ENCODE measurements at places on chromosomes 3 and 15. TPM values are rescaled to one million over a fixed set of nuclear protein-coding genes. Genes with fewer than 3 reads are reported as not detected.

DNA sequence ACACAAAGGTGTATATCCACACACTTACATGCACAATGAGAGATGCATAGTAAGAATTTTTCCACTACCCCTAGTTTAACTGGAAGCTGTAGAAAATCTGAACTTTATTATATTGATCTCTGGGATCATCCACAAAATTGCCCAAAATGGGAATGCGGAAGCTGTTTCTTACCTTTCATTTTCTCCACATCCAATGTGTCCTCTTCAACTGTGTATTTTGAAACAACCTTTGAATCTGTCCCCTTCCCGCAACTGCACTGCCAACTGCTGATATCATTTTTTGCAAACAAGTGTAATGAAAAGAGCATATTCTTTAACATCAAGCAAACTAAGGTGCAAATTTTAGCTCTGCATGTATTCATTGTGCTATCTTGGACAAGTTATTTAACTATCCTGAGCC lies 427.6 kb upstream of the TPRG1 start:
- no peak for DNase-seq

DNA sequence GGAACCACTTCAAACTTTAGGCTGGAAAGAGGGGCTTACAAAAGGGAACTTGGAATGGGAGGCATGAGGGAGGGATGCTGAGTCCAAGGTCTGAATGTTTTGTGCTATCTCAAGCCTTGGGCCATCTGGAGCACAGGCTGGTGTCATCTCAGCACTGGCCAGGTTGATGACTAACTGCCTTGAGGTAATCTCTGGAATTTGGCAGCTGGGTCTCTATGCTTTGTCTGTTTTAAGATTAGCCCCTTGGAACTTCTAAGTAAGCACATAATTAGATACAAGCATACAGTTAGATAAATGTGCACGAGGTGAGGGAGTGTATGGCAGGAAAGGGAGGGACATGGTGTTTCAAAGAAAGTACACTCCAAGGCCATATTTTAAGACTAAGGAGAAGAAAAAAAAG lies 252.4 kb upstream of the CCDC54 start:
- no peak for DNase-seq

Gene ETV5
- total RNA-seq: 0.16 TPM

GRCh38 chr3:43709022-43709421 lies 18.3 kb downstream of the ABHD5 start:
- no peak for DNase-seq

DNA sequence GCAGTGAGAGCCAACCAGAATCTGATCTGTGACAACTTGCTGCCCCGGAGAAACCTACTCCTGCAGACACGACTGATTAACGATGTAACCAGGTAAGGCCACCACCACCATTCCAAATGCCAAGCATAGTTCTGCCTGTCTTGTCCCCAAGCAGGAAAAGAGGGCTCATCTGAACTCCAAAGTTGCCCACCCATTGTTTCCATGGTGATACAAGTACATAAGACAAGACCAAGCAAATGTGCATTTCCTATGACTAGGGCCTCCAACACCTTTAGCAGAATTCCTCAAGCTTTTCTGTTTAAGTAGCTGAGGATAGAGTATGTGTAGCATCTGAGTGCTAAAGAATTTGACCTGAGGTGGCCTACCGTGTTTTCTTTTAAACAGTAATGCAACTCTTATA lies 290.7 kb downstream of the RYR3 start:
- DNase-seq: no peak

Gene MASP1
- total RNA-seq: not detected

DNA sequence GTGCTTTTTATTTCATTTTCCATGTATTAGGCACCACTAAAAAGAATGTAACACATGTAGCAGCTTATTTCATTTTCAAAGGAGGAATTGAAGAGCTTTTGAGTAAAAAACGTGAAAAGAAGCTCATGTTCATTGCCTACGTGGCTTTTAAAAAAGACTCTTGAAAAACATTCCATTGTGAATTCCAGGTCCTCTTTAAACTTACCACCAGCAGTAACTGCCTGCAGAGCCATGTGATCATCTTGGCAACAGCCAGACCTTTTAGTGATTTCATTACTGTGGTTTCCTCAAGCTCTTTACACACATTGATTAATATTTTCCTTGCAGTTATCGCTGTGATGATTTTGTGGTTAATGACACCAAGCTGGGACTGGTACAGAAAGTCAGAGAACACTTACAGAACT lies 43.8 kb upstream of the FBXL22 start:
- no peak for DNase-seq

DNA sequence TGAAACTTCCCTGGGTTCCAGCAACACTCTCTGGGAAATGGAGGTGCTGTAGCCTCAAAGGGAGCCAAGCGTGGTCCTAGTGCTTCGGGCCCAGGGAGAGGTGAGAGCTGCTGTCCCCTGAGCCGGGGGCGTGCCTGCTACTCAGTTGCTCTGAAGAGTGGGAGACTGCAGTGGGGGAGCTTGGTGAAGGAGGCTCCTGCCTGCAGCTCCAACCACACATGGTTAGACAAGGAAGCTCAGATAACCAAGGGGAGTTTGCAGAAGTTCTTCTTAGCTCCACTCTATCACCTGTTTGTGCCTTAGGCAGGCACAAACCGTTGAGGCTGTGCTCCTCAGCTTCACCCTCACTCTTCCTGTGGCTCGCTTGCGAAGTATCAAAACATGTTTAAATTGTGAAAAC lies 53.6 kb upstream of the TRPM1 start:
- peak; percentile 25 for DNase-seq

- DNase-seq: no peak
Measured at GRCh38 chr15:84969257-84969656, 12.4 kb upstream of the PDE8A start.

- DNase-seq: no peak
Measured at GRCh38 chr3:149448331-149448831, 26.1 kb upstream of the TM4SF4 start.
